NCI-H1436 (cell line): ENCODE measurements at places on chromosomes 1 and 21.

GRCh38 chr1:26542771-26543451, 13.3 kb downstream of the RPS6KA1 start:
- peak; percentile 27 for DNase-seq

- DNase-seq: no peak
Measured at GRCh38 chr1:46044116-46044515, 88.3 kb downstream of the PIK3R3 start.

- no peak for DNase-seq
Measured at GRCh38 chr1:193755441-193755840, 569.0 kb upstream of the B3GALT2 start.

- DNase-seq: no peak
Measured at GRCh38 chr1:38576241-38576640, 283.3 kb downstream of the RRAGC start.

DNA sequence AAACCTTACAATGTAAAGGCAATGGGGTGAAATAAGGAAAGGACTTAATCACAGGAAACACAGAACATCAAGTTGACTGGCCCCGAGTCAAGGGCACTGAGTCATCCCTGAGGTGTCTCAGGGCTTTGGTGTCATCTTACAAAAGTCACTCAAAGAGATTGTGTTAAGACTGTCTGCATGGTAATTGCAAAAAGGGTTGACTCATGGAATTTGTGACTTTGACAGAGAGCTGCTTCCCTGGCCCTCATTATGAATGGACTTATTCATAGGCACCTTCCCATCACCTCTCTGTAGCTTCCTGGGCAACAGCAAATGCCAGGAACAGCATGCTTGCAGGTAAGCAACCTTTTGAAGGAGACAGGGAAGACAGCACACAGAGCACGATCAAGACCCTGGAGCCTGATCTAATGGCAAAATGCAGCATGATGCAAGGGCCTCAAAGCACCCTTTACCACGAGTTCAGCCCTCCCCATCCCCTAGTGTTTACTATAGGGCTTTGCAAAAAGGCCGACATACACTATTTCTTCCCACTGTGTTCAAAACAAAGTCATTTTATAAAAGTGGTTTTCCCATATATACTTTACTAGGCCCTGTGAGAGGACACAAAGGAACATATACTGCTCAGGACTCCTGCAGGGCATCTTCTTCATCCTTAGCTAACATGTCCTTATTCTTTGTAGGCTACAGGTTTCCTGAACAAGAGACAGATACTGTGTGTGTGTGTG, 17.1 kb downstream of the ZP4 start:
- DNase-seq: no peak

- DNase-seq: no peak
Measured at GRCh38 chr1:162976628-162977027, 92.5 kb upstream of the RGS4 start.

- DNase-seq: no peak
Measured at GRCh38 chr1:199261328-199261727, 622.5 kb downstream of the PTPRC start.

- no peak for DNase-seq
Measured at GRCh38 chr1:222706815-222707214, 5.5 kb downstream of the AIDA start.

DNA sequence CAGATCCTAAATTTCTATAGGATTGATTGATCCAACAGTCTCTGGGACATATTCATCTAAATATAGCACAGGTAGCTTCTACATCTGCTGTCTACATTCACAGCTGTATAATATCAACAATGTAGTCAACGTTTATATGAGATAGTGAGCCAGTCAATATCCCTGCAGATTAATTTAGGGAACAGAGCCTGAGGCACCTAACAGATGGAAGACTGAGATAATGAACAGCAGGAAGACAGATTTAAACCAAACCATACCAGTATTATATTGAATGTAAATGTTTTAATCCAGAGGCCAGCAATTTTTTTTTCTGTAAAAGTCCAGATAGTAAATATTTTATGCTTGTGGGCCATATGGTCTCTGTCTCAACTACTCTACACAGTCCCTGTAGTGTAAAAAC, 2072.4 kb downstream of the MRPL39 start:
- DNase-seq: no peak

GRCh38 chr1:4076346-4076745, 176.3 kb upstream of the C1orf174 start:
- no peak for DNase-seq

GRCh38 chr1:21509351-21510112, at the start of gene ALPL:
ALPL (plus strand) TSS chr1:21509423; CDS start chr1:21554082, 44,659 bp downstream.
- no peak for DNase-seq

- no peak for DNase-seq
Measured at GRCh38 chr1:229266832-229267500, 3.9 kb upstream of the RAB4A start.

GRCh38 chr1:24856787-24857506, 73.1 kb downstream of the RUNX3 start:
- no peak for DNase-seq

GRCh38 chr1:174839211-174839610, 160.5 kb upstream of the CACYBP start:
- DNase-seq: no peak

DNA sequence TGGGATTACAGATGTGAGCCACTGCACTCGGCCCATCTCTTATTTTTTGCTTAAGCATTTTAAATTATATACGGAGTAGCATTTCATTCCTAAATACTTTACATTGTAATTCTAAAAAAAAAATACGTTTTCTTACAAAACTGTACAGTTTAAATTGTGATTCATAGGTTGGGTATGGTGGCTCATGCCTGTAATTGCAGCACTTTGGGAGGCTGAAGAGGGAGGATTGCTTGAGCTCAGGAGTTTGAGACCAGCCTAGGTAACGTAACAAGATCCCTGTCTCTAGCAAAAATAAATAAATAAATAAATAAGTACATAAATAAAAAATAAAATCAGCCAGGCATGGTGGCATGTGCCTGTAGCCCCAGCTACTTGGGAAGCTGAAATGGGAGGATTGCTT, 24.6 kb downstream of the TBCE start:
- DNase-seq: no peak

GRCh38 chr1:56413671-56414199, 165.6 kb downstream of the PLPP3 start:
- DNase-seq: no peak

DNA sequence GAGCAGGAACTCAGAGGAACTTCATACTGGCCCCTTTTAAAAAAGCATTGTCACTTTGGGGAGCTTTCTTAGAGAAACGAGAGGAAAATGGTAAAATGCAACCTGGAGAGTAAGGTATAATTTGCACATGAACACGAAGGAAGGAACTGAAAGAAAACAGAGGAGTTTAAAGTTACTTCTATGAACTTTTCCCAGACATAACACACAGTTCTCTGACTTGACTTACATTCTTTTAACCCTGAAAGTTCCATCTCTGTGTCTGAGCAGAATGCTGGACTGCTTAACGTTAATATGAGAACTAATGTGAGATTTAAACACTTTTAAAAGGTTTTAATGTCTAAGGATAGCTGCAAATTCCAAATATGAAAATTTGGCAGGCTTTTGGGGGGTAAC, 102.3 kb downstream of the NFIA start:
- DNase-seq: no peak

DNA sequence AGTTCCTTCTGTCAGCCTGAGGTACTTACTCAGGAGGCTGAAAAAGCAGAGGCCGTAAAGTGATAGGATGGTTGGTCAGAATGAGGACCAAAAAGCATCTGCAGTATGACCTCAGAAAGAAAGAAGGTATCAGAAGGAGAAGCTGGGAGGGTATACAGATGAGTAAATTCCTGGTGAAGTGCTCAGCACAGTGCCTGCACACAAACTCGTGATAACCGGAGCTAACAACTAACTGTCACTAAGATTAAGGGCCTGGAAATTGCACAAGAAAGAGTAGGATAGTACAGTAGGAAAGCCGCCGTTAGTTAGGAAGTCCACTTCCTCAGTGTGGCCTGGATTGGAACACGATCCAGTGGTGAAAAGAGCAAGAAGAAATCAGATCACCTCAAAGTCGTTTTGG, 62.6 kb downstream of the VPS26C start:
- DNase-seq: no peak

DNA sequence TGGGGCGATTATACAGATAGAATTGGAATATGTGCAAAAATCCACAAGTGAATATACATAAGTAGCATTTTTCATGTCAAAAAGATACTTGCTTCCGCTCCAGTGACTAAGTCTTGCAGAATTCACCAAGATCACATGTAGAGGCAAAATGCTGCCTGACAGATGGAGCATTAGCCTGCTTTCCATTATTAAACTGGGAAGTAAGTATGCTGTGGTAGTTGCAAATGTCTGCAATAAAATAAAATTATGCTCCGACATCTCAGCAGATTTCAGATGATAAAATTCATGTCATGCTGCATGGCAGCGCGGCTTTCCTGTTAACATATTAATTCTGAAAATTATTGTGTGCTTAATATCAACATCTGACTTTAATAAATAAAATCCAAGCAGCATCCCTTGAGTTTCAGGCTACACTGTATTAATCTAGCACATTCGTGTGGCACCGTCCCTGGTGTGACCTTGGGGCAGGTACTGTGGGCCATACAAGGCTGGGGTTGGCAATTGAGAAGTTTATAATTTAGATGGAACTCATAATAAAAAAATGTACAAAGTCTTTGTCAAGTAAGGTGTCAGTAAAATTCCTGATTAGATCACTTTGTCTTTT, 366.4 kb upstream of the ZP4 start:
- no peak for DNase-seq

GRCh38 chr1:101069158-101069557, 43.6 kb upstream of the DPH5 start:
- no peak for DNase-seq

DNA sequence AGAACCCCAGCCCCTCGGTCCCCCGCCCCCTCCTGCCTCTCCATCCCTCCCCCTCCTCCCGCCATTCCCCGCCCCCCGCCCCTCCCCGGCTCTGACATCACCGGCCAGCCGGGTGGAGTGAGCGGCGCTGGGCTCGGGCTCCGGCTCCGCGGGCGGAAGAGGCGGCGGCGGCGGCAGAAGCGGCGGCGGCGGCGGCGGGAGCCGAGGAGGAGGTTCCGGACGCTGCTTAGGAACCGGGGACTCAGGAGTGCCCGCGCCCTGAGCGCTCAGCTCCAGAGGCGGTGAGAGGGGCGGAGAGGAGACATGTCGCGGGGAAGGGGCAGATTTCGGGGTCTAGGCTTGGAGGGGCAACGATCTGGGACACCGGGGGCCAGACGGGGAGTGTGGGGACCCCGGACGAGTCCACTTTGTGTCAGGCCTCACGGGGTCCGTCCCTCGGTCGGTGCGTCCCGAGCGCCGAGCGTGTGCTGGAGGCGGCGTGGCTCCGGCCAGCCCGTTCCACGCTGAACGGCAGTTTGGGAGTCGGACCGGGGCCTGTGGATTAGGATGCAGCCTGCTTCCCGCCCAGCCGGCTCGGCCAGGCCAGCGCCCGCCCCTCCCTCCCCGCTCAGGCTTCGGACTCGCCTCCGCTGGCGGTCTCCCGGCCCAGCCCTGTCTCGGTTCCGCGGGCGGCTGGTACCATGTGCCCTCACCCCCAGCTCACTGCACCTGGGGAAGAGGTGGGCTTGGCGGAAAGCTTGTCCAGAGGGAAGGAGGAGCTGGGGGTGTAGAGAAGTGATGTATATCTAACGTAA, at the start of gene PEA15:
Gene PEA15 (plus strand): TSS at position 143 of the 794 bp plus-strand sequence. CDS start 6,161 bp downstream, outside the sequence.
- peak; percentile 63 for DNase-seq

DNA sequence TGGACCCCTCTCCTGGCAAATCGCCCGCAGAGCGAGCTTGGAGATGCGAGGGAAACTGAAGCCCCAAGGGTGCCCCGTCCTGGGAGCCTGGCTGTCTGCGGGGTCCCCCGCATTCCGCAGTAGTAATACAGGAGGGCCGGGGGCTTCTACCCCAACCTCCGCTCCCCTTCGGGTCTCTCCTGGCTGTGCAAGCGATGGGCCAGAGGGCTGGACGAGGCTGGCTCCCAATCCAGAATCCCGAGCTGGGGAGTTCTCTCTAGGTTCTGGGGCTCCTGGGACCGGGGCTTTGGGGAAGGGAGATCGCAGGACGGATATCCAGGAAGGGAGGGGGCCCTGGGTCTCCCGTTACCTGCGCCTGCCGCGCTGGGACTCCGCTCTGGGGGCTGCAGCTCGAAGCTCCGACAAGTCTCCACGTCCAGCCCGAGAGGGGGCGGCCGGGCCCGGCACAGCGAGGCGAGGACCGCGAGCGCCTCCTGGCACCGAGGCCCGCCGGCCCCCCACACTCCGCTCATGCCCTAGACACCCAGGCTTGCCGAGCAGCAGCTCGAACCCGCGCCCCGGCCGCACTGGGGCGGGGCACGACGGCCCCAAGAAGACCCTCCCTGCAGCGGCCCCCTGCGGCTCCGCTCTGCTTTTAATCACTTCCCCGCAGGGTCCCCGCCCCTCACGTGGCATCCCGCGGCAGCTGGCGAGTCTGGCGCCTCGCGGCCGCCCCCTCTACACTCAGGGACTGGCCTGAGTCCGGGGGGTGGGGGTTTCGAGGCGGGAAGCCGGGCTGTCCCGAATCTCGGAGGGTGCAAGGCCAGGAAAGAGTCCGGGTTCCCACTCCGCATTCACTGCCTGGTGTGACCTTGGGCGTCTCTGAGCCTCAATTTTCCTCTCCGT, at the start of gene SYT6:
Gene SYT6 (minus strand): TSS at position 609 of the 885 bp plus-strand sequence. CDS start 97 bp downstream, at position 512.
- DNase-seq: no peak

GRCh38 chr1:226158983-226159382, 27.6 kb downstream of the ACBD3 start:
- no peak for DNase-seq

DNA sequence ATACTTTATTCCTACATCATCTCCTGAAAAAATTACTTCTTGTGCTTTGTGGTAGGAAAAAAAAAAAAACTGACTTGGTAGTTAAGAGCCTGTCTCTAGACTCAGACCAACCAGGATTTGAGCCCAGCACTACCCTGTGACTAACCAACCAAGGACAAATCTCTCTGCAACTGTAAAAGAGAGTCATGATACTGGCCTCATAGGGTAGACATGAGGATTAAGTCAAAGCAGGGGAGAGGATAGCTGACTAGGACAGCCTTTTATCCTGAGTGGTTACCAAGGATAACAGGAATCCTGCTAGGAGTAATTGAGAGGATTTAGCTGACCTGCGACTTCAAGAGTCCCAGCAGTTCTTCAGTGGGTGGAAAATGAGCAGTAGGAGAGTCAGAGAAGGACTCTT, 112.8 kb downstream of the C1orf21 start:
- no peak for DNase-seq

DNA sequence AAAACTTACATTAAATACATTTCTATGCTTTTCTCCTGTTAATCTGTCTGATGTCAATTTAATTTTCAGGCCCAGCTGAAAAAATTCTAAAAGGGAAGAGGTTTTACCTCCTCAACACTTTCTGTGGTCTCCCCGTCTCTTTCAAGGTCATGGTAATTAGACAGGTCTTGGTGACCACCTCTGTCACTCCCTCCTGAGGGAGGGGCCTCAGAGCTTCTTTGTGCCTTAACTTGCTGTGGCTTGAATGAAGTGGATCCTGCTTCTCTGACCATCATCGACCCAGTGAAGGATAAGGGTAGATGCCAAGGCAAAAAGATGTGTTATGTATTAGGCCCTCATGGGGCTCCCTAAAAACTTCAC, 40.8 kb upstream of the OSBPL9 start:
- no peak for DNase-seq

GRCh38 chr21:23809573-23809972, 1797.7 kb downstream of the MRPL39 start:
- no peak for DNase-seq
